Vagina (tissue), 2 donors: ENCODE measurements at places on chromosomes 4 and X.

DNA sequence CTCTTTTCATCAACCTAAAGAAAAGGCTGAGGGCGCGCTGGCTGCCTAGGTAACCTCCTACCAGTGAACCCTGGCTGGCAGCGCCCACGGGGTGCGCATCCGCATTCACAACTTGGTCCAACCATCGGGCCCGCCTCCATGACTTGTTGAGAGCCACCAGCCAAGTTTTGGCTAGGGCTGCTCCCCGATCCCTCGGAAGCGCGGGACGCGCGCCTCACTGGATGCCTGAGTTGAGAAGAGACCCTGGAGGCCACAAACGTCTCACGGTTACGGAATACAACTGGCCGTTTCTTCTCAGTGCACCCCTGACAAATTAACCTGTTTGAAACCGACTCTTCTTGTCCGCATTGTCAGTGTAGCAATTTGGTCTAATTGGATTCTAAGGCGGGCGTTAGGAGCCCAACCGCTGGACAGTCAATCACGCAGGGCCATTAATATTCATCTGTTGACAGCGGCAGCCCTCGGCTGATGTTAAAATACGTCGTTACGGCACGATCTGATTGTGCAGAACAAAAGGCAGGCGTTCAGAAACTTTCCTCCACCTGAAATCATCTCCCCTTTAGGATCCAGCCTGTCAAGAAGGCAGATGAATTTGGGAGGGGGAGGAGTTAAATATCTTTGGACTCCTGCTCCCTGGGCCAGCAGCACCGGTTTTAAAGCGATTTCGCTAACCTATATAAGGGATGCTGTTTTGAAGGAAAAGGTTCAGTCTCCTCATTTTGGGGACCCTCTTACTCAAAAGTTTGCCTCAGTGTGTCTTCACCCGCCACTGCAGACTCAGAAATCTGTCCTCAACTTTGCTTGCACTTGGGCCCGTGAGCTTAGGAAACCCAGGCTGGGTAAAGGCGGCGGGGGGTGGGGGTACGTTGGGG, 1.2 kb downstream of the GPC3 start:
- no peak for DNase-seq

- no peak for DNase-seq
Measured at GRCh38 chr4:153542834-153543233, 76.7 kb downstream of the TMEM131L start.

GRCh38 chr4:48215977-48216376, 53.7 kb downstream of the TEC start:
- DNase-seq, result no peak

DNA sequence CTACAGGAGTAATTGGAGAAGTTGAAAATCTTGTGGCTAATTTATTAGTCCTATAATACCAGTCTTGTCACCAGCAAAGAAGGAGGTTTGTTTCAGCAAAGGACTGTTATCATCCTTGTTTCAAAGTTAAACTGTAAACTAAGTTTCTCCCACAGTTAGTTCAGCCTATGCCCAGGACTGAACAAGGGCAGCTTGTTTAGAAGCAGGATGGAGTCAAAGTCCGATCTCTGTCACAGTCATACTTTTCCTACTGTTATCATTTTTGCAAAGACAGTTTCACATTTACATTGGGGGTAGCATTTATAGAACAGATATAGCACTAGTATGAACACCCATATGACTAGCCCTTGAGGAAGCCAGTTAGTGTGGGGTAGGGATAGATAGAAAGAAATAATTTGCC, 46.4 kb downstream of the AKAP4 start:
- no peak for DNase-seq

- DNase-seq, result no peak
Measured at GRCh38 chrX:27680726-27681125, 90.6 kb downstream of the DCAF8L2 start.

DNA sequence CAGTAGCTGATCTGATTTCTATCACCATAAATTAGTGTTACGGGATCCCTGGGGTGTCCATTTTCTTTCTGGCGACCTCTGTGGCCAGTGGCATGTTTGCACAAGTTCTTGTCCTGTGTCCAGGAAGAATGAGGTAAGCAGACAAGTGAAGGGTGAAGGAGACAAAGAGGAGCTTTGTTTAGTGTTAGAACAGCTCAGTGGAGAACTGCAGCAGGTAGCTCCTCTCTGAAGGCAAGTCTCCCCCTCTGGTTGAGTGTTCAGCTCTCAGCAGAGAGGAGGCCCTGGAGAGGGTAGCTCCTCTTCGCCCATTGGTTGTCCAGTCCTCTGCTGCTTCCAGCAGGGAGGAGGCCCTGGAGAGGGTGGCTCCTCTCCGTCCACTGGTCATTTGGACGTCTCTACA, 47.2 kb downstream of the DMP1 start:
- DNase-seq, result no peak

GRCh38 chr4:38831653-38832052, 25.0 kb downstream of the TLR6 start:
- no peak for DNase-seq

GRCh38 chrX:79592259-79592658, 225.1 kb upstream of the ITM2A start:
- no peak for DNase-seq

GRCh38 chr4:79467246-79467932, 59.4 kb upstream of the GK2 start:
- DNase-seq, result no peak

GRCh38 chrX:88378406-88378805, 368.6 kb upstream of the CPXCR1 start:
- no peak for DNase-seq

DNA sequence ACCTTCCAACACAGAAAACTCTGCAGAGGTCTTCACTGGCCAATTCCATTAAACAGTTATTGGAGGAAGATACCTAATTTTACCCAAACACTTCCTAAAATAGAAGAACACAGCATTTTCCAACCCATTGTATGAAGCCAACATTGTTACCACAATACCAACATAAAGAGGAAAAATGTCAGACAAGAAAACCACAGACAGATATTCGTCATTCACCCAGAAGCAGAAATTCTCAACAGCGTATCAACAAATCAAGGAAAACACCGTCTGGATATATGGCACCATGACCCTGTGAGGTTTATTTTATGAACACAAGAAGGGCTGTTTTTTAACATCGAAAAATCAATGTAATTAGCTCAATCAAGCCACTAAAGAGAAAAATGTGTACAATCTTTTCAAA, 255.6 kb downstream of the ASMT start:
- no peak for DNase-seq

DNA sequence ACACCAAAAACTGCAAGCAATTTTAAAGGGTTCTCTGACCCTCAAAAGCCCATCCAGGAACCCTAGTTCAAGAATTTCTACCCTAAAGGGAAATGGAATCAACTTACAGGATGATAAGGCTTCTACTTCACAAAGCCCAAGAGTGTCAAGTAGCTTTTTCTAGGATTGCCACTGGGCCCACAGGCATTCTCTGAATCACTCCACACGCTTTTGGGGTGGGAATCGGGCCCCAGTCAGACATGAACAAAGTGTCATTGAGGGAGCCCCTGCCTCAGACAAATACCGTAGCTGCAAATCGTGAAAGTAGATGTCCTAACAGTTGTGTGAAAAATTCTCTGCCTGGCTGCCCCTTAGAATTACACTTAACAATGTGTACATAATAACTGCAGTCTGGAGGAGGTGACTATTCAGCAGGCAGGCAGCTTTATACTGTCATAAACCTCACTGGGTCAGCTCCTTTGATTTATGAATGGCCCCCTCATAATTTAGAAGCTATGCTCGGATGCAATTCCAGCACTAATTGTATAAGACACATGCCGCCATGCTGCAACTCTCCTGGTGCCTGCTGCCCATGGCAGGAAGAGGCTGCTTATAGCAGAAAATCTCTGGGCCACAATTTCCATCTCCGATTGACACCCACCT, 36.7 kb downstream of the CHRDL1 start:
- DNase-seq, result no peak

DNA sequence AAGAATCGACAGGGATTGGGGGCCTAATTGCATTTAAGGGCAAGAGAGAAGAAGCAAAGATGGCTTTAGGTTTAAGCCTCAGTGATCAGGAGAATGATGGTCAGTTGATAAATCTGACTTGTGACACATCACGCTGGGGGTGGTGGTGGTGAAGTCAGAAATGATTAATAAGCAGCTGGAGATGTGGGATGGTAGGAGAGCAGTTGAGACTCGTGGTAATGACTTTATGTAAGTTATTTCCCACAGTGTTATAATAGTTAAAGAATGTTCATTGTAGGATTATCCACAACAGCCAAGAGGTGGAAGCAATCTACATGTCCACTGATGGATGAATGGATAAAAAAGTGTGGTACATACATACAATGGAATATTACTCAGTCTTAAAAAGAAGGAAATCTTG, 178.9 kb upstream of the GPC4 start:
- DNase-seq, result no peak

DNA sequence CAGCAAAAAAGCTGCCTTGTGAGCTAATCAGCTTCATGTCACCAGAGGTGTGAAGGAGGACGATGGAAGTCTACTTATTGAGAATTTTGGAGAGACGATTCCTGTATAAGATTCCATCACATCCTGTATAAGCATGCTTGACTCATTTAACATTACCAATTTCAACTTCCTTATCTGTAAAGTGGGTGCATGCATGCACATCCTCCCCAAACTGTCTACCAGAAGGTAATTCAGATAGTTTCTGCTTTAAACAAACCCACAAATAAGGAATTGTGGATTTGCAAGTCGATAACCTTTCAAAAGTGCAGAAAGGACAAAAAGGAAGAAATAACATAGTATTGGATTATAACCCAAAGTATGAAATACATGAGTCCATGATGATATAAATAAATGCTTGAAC, 31.1 kb downstream of the AKAP4 start:
- no peak for DNase-seq

DNA sequence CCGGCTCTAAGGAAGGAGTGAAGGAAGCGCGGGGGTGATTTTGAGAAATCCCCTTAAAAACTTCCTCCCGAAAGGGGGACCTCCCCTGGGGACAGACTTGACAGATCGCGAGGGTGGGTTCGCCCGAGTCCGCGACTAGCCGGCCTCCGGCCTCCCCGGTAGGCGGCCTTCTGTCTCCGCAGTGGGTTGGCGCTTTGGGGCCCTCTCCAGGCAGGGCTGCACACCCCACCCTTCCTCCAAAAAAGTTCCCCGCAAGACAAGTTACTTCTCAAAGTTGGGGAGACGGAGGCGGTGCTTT, 24.8 kb downstream of the HOPX start:
- DNase-seq, result no peak

DNA sequence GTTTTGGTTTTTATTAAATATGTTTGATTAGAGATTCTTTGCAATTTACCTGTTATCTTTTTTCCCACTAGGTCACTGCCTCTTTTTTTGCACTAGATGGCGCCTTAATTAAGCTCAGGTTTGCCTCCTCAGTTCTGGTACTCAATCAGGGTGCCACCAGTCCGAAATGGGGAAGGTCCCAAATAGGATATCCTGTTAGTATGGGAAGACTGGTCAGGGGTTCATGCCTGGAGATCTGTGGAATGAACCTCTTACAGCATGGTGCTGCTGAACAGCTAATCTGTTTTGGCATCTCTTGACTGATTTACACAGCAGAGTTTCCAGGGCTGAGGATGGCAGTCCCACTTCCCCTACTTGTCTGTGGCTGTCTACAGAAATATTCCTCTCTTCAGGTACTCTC, 24.2 kb upstream of the VSIG1 start:
- no peak for DNase-seq

GRCh38 chrX:320126-320783, 1.7 kb upstream of the GTPBP6 start:
- DNase-seq, result no peak

DNA sequence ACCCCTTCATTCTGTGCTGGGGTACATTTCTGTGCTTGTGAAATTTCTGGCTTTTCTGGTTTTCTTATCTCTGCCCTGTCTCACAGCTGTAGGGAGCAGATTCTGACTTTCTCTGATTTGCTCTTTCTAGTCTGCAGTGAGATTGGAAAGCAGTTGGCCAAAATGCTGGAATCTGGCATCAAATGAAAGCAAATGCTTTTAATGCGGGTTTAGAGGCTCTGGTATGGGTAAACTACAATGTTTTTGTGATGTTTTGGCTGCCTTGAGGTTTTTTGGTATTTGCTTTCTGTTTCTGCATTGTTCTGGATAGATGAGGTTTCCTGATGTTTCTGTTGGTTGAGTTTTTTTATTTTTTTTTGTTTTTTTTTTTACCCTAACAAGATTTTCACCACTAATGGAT, 23.8 kb downstream of the SMIM20 start:
- no peak for DNase-seq

GRCh38 chr4:168632301-168632725, 135.5 kb downstream of the PALLD start:
- DNase-seq, result no peak

DNA sequence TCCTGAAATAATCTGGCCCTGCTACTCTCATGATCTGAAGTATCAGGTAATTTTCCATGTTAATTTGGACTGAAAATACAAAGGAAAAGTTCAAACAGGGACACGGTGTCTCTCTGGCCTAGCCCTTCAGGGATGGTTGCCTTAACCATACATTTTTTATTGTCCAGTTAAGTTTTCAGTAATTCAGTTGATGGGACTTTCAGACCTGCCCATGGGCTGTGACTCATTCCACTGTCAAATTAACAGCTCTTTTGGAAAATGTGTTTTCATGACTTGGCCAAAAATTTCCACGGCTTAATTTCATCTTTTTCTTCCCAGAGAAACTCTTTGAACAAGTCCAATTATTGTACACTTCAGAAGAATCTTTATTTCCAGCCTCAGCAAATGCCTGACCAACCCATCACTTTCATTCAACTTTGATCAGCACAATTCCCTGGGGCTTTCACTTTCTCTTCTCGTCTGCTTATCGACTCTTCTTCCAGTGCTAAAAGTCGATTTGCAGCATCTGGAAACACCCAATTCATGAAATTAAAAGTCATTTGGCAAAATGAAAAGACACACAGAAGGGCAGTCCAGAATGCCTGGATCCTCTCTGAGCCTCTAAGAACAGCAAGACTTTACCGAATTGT, 293.9 kb downstream of the RAB28 start:
- no peak for DNase-seq

DNA sequence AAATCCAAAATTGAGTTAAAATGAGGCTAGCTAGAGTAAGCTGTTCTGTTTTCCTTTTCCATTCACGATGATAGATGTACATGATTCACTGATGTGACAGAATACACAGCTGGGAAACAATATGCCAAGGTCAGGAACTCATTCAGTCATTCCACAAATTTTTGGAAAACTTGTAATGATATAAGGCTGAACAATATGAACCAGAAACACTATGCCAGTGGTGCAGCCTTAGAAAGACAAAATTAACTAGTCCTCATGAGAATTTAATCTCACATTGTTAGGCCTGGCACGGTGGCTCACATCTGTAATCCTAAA, 50.0 kb upstream of the NDST3 start:
- DNase-seq, result no peak

GRCh38 chr4:147683188-147683591, 773 bp downstream of the PRMT9 start:
- no peak for DNase-seq
